Fibroblast of the aortic adventitia (primary cell): ENCODE measurements at places on chromosomes 4 and X.
A peak's percentile ranks its signal among the peaks of the same experiment; 100 is the strongest.

DNA sequence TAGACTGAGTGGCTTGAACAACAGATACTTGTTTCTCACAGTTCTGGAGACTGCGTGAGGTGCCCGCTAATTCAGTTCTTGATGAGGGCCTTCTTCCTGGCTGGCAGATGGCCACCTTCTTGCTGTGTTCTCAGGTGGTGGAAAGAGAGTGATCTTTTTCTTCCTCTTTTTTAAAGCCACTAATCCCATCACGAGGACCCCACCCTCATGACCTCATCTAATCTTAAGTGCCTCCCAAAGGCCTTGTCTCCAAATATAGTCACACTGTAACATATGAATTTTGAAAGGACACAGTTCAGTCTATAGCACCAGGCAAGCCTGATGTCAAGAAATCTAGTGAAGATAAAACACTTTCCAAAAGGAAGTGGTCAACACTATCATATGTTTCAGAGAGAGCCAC, 12.4 kb downstream of the VAMP7 start:
- no peak for DNase-seq

DNA sequence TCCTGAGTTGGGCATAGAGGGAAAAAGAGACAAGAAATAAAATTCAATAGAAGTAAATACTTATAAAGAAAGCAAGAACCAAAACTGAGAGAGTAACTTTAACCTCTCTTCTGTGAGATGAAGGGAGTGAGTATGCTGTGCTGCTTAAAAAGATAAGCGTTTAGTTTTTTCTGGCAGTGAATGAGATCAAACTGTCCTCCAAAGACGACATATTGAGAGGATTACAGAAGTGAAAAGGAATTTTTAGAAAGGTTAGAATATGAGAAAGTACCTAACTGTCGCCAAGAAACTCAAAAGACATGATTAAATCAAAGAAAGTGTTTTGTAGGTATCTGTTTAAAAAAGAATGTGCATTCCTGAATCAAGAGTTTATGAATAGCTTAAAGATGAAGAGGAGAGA, 16.0 kb downstream of the GAB1 start:
- DNase-seq: peak; percentile 46

GRCh38 chr4:42646013-42646784, 10.7 kb downstream of the ATP8A1 start:
- no peak for DNase-seq

DNA sequence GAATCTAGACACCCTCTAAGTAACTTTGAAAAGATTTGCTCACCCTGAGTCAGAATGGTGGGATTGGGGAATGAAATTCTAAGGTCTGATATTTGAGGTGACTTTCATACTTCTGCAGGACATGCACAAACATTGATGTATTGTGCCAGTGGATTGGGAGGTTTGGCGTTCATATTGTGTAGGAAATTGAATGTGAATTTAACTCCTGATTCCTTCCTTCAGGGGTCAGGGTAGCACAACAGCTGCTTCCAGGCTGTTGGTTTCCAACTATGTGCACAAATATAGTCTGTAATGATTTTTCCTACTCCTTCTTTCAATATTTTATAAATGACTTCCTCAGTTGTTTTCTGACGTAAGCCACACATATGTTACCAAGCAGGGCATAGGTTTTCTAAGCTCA, 3.1 kb downstream of the IL1RAPL1 start:
- DNase-seq: peak; percentile 27

DNA sequence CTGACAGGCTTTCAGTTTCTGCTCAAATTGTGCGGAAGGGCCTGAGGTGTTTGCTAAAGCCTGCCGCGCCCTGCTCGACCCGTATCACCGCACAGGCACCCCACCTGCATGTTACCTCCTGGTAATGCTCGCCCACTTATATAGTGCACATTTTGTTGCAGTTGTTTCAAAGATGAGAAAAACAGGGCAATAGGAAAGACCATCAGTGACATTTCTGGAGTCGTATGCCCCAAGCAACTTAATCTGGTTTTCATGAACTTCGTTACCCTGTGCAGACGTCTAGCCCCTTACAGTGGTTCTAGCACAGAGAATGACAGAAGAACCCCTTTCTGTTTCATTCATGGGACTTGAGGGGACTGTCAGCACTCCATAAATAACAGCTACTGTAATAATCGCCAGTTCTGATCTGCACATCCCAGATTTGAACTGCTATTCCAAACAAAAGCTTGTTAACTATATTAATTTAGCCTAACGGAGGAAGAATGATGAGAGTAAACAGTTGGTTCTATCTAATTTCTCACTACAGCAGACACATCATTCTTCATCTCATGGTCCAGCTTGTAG, 940 bp upstream of the DCTD start:
- DNase-seq: peak; percentile 57
